Lung microvascular endothelial cell (primary cell): ENCODE measurements at places on chromosomes 1 and 21. TPM values are rescaled to one million over a fixed set of nuclear protein-coding genes. Genes with fewer than 3 reads are reported as not detected.

DNA sequence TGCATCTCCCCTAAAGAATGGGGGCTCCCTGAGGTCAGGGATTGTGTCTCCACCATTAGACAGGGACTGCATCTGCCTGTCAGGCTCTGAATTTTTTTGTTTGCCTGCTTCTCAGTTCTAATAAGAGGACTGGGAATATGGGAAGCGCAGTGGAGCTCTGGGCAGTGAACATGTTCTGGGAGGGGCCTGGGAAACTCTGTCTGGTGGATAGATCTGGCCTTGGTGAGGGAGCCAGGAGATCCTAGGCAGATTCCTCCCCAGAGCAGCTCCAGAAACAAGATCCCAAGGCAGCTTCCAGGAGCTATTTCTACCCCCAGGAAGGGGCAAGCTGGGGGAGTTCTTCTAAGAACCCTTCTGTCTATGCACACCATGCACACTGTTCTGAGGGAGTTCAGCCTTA lies 12.6 kb upstream of the MYOG start:
- DNase-seq: no peak

GRCh38 chr1:61482170-61482734 lies 242.7 kb downstream of the TM2D1 start:
- DNase-seq: no peak

- no peak for DNase-seq
These were observed 190.0 kb upstream of the EDN2 start for GRCh38 chr1:41674522-41674921.

- DNase-seq: no peak
These were observed 3.6 kb downstream of the KRTCAP2 start for GRCh38 chr1:155169541-155169940.

DNA sequence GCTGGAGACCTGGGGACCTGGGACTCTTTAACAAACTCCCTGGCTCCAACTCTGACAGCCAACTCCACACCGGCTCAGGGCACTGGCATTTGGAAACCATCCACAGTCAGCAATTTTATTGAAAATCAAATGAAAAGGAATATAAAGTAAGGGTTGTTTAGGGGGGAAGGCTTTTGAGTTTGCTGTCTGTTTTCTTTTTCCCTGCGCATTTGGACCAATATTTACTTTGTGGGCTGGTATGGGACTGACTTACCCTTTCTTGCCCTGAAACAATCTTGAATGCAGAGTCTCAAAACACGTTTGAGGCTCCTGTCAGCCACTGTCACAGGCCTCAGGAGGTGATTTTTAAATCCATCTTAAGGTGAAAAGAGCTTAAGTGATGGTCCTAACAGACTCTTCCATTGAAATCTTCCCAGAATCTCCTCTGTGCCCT lies 15.4 kb upstream of the EFHD2 start:
- no peak for DNase-seq

DNA sequence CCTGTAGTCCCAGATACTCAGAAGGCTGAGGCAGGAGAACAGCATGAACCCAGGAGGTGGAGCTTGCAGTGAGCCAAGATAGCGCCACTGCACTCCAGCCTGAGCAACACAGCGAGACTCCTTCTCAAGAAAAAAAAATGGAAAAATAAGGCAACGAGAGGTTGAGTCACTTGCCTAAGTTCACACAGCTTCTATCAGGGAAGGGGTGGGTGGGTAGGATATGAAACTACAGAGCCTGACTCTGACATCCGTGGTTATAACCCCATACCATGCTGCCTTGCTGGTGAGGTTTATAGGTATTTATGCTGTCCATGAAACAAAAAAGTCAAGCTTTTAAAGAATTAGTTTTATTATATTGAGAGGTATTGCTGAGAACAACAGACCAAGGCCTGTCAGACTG lies 61.5 kb upstream of the RAB4A start:
- no peak for DNase-seq

DNA sequence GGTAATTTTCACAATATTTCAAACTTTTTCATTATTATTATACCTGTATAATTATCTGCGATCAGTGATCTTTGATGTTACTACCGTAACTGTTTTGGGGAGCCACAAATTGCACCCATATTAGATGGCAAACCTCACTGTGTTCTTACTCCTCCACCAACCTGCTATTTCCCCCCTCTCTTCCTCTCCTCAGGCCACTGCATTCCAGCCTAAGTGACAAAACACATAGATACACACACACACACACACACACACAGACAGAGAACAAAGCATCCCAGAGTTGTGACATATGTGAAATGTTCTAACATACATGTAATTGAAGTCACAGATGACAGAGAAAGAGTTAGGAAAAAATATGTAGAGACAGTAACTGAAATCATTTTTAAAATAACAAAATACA lies 18.5 kb downstream of the COP1 start:
- no peak for DNase-seq

DNA sequence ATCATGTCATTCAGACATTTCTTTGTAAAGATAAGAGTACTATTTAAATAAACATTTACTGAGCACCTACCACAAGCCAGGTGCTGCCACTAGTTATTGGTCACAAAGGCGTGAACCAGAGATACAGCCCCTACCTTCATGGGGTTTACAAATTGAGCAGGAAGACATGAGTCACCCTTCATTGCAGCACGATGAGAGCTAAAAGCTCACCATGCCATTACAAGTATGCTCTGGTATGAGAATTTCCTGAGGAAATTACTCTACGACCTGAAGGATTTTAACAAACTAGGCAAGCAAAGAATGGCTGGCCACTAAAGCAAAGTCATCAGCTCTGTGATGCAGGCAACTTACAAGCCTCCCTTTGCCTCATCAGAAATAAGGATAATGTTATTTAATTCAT lies 346.8 kb downstream of the BRINP2 start:
- peak; percentile 90 for DNase-seq

GRCh38 chr21:16588433-16588860 lies 858.7 kb downstream of the USP25 start:
- peak; percentile 92 for DNase-seq

DNA sequence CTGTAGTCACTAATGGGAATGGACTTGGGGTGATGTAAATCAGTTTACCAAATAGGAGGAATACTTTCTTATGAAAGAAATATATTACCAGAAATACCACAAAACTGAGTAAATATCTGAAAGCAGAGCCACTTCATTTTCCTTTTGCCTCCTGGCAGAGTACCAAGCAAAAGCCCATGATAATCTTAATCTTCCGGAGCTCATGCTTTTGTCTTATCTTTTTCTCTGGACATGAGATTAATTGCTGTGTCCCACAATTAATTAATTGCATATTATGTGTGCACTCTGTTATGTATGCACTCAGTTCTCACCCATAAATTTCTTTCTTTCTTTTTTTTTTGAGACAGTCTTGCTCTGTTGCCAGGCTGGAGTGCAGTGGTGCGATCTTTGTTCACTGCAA lies 94.1 kb upstream of the PDE4B start:
- no peak for DNase-seq

- no peak for DNase-seq
These were observed 32.1 kb downstream of the MDM4 start for GRCh38 chr1:204548265-204548664.

DNA sequence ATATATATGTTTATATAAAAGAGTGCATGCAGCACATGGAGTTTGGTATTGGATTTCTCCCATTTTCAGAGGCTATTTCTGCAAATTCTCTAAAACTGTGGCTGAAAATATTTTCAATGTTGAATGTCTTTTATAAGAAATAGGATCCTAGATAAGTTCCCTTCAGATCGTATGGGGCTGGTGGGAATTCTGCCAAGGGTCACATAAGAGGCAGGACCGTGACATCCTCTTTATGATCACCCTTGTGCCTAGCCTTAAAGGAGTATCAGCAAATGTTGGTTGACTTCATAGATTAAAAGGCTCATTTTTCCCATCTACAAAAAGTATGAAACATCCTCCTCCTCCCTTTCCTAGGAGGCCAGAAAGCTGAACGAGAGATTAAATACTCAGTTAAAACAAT lies 1.3 kb upstream of the IFNAR2 start:
- DNase-seq: no peak

- no peak for DNase-seq
These were observed 7.0 kb upstream of the IL23R start for GRCh38 chr1:67159233-67159632.

Gene PPFIA4
- total RNA-seq: under 0.01 TPM in 2 replicates

Gene PI4KB
- 27.9 and 33.3 TPM in 2 replicates for total RNA-seq

Gene CHI3L1
- total RNA-seq: not detected in 2 replicates

Gene CHI3L2
- not detected in 2 replicates for total RNA-seq

Gene HJV
- total RNA-seq: not detected in 2 replicates
